ENCODE measurements at places on chromosomes 16 and 17.

- DNase-seq: no peak
Observed at GRCh38 chr17:45225051-45225700, 3.5 kb downstream of the FMNL1 start.

GRCh38 chr16:4947722-4948503 lies 10.2 kb upstream of the SEC14L5 start:
- DNase-seq: no peak

DNA sequence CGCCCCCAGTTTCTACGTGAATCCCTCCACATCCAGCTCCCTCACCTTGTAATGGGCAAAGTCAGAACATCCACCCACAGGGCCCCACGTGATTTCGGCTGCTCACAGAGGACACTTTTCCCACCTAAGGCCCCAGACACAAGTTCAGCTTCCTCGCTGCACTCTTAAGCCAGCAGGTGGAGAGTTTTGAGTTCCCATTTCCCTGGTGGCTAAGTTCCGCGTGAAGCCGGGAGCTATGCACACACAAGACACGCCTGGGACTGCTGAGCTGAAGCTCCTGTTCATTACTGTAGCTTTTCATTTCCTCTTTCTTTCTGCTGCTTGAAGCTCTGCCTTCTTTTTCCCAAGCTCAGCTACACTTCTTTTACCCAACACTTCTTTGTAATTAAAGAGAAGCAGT lies 273.8 kb downstream of the NPIPA8 start:
- no peak for DNase-seq

DNA sequence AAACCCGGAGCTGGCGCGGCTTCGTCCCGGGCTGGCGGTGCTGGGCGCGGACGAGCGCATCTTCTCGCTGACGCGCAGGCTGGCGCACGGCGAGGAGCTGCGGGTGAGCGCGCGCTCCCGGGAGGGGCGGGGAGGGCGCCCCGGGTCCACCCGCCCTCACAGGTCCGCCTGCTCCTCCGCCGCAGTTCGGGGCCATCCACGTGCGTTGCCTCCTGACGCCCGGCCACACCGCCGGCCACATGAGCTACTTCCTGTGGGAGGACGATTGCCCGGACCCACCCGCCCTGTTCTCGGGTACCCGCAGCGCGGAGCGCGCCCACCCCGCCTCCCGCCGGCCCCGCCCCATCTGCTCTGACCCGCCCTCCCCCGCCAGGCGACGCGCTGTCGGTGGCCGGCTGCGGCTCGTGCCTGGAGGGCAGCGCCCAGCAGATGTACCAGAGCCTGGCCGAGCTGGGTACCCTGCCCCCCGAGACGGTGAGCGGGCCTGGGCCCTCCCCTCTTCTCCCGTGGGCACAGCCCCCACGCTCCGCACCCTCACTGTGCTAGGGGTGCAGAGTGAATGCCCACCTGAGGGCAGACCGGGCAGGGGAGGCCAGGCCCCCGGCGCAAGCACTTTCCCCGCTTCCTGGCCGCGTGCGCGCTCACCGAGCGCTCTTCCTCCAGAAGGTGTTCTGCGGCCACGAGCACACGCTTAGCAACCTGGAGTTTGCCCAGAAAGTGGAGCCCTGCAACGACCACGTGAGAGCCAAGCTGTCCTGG lies 1.4 kb downstream of the HAGHL start:
- peak; percentile 69 for DNase-seq

GRCh38 chr17:69314246-69315065 lies 12.5 kb downstream of the ABCA5 start:
- no peak for DNase-seq

GRCh38 chr17:15412606-15413005 lies 54.8 kb downstream of the CDRT4 start:
- no peak for DNase-seq

GRCh38 chr16:67647111-67647651 lies 2.2 kb downstream of the CARMIL2 start:
- no peak for DNase-seq

GRCh38 chr16:53558710-53559109 lies 55.7 kb upstream of the AKTIP start:
- DNase-seq: no peak

- DNase-seq: no peak
Observed at GRCh38 chr16:35184356-35184870, 1725.0 kb downstream of the TP53TG3F start.

DNA sequence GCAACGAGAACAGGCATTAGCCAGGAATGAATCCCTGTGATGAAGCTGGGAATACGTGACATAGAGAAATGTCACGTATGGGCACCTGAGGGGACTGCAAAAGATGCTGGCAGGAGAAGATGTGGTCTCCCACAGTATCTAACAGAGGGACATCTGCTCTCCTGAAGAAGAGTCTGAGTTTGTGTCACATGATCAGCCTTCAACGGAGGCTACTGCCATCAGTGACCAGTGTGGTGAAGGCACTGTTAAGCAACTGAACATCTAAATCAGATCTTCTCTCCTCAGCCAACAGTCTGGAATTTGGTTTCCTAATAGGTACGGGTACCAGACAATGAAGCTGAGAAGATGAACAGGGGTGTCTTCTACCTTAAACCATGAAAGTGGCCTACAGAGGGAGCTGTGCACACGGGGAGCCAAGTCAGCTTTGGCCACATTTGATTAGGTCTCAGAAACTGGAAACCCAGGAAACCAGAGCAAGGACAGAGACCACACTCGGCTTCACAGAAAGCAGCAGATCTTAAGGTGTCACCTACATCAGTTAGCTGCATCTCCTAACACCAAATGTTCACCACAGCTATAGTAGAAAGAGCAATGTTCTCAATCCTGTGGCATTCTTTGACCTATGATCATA lies 41.8 kb downstream of the BRD7 start:
- peak; percentile 24 for DNase-seq

DNA sequence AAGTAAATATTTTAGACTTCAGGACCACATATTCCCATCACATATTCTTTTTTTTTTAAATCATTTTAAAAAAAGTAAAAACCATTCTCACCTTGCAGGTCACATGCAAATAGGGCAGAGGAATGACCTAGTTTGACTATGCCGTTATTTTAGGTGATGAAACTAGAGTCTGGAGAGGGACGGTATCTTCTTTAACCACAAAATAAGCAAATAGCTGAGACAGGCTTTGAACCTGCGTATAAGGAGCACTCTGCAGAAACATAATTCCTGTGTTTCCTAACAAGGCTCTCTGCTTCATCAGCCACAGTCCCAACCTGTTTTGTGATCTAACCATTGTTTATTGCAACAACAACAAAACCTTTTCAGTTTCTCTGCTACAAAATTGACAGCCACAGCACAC lies 121.5 kb downstream of the PCTP start:
- DNase-seq: no peak

GRCh38 chr17:50848039-50848438 lies 12.7 kb downstream of the WFIKKN2 start:
- no peak for DNase-seq

- DNase-seq: no peak
Observed at GRCh38 chr16:88194397-88195268, 188.1 kb upstream of the ZNF469 start.

GRCh38 chr16:84220851-84221250 lies 19.0 kb downstream of the KCNG4 start:
- no peak for DNase-seq

DNA sequence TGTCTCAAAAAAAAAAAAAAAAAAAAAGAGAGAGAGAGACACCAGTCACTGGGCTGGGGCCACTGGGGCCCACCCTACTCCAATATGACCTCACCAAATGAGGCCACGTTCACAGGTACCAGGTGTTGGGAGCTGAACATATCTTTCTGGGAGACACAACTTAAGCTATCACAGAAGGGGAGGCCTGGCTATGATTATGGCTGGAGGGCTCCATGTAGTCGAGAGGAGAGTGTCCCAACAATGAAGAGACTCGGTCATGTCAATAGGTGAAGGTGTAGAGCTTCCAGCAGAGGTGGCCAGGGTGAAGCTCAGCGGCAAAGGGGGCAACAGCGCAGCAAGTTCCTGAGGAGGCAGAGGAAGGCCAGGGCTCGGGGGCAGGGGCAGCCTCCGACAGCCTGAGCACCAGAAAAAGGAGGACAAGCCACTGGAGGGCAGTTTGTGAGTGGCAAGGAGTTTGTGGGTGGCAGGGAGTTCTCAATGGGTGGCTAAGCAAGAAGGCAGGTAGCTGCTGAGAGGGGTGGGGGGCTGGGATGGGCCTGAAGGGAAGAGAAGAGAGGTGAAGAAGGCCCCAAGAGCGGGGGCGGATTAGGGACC lies 28.0 kb downstream of the ABCC3 start:
- DNase-seq: no peak

GRCh38 chr17:6435968-6436367 lies 1.0 kb upstream of the AIPL1 start:
- peak; percentile 71 for DNase-seq

GRCh38 chr17:63439687-63440086 lies 6.4 kb downstream of the CYB561 start:
- no peak for DNase-seq

GRCh38 chr17:57898487-57899311 lies 48.9 kb upstream of the MRPS23 start:
- no peak for DNase-seq

GRCh38 chr16:79074541-79074940 lies 526.0 kb downstream of the MAF start:
- no peak for DNase-seq
